DMS79 (cell line): ENCODE measurements at places on chromosomes 1 and 21.

DNA sequence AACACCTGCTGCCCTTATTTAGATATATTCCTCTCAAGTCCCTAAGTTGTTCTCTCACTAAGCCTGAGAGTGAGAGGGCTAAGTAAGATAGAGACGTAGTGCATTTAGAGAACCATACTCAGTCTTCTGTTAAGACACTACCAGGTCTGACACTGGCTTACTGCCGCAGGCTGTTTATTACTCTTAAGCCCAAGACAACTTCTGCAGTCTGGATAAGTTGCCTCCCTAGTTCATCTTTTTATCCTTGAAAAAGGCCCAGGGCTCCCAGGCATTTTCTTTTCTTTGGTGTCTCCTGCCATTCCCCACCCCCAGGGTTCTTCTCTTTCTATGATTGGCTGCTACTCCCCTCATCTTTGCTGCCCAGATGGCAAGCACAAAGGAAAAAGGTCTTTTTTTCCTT lies 38.7 kb downstream of the CACHD1 start:
- no peak for DNase-seq

GRCh38 chr1:231178970-231179369 lies 17.1 kb downstream of the TRIM67 start:
- no peak for DNase-seq

DNA sequence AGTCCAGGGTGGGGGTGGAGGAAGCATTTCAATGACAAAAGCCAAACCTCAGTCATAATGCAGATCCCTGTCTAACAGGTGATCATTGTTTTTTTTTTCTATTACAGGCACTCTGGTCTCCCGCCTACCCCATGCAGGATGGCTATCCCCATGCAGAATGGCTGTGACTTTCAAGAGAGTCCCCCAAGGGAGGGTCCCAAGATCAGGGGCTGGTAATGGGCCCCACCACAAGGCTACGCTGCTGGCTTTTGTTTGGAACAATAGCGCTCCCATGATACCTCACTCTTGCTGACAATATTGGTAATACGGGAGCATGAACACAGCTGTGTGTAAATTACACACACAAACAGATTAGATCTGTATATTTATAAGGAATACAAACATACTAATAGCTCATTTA lies 119.4 kb downstream of the SLC45A1 start:
- no peak for DNase-seq

DNA sequence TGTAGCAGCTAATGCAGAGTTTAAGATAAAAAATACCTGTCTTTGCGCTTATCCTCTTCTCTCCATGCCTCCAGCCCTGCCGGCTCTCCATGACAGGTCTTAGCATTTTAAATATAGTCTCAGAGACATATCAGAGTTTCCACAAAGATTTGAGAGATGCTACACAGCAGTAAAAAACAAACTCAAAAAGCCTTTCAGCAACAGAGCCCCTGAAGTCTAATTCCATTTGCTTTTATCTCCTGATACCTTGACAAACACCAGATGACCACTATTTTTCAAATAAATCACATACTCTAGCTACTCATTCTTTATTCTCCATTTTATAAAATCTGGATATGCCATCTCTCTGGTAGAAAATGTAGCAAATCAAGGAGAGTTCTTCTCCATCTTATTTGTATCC lies 79.5 kb upstream of the LRRC53 start:
- no peak for DNase-seq

DNA sequence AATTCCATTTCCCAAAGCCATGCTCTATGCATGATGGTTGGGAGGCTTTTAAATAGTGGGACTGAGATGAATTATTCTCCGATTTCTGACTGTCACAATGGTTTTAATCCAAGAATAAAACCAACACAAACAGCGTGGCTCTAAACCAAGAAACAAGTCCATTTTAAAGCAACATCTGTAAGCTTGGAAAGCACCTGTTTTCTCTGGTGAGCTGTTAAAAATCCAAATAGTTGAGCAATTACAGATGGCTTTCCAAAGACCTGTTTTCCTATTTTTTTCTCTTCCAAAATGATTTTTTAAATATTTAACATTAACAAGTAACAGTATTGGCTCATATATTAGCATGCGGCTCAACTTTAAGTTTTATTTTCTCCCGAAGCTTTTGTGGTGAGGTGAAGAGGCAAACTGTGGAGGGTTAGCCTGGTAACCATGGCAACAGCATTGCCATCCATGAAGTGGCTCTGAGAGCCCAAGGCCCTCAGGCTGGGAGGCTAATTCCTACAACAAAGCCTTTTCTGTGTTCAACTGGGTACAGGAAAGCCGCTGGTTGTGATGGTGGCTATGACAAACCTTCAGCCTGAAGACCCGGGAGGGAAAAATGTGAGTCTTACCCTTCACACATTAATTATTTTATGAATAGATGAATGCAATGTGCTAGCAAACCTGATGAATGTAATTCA lies 56.7 kb upstream of the B3GALT5 start:
- DNase-seq: peak; percentile 90

DNA sequence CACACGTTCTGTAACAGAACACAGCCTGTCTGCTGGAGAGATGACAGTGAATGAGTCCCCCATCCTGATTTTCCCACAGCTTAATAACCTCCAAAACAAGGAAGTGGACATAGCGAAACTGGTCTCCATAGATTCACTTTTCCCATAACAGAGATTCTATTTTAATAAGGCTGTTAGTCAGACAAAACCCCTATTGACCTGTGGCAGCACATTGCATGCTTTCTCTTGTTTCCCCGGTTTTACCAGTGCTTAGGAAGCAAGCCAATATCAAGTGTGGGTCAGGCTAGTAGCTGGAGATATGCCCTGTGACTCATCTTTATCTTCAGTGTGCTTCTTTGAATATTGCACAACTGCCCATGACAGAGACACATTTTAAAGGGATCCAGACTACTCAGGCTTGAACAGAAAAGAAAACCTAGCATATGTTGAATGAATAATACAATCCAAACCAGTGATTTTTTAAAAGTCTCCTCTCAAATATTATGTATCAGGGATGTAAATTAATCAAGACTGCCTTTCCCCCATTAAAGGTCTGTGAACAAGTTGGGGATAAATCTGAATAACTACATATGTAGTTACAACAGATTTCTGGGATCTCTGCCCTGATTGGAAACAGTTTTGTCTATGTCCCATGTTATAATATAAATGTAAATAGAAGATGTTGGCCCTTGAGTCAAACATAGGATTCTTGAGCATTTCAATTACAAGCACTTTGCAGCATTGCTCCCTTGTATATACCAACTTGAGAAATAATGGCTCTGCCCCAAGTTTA lies 11.9 kb upstream of the CLDN8 start:
- DNase-seq: no peak

DNA sequence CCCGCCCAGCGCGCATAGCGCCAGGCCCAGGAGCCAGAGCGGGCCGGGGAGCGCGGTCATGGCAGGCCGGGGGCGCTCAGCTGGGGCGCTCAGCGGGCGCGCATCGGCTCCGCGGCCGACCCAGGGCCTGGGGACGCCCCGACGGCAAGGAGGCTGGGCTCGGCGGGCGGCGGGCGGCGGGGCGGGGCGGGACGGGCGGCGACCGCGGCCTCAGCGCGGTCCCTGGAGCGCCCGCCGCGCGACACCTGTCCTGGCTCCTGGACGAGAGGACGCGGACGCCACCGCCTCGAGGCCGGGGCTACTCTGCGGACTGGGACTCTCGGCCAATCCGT lies 273 bp downstream of the BMP8B start:
- no peak for DNase-seq

DNA sequence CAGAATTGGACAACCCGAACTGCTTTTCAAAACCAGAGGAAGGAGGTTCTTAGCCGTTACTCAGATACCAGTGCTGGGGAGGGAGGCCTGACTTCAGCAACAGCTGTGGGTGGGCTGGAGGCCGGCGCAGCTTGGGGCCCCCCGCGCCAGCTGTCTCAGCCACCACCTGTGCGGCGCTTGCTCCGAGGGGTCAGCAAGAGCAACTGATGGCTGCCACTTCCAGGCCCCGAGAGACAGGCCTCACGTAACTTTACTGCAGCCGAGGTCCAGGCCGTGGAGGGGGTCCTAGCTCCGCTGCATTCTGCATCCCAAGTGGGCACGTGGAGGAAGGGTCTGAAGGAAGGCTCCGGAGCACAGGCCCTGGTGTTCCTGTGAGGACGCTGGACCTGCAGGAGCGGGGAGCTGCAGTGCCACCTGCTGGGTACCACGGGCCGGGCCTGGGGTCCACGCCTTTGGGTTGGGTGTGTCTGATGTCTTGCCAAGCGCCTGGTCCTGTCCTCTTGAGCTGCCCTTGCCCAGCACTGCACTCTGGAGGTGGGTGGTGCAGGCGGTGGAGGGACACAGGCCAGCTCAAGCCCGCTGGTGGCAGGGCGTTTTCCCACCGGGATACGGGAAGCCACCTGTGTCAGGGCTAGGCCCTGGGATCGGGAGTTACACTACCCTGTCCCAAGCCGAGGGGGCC lies 9.8 kb downstream of the THAP3 start:
- no peak for DNase-seq

GRCh38 chr1:214957330-214958137 lies 125.0 kb upstream of the KCNK2 start:
- DNase-seq: no peak

DNA sequence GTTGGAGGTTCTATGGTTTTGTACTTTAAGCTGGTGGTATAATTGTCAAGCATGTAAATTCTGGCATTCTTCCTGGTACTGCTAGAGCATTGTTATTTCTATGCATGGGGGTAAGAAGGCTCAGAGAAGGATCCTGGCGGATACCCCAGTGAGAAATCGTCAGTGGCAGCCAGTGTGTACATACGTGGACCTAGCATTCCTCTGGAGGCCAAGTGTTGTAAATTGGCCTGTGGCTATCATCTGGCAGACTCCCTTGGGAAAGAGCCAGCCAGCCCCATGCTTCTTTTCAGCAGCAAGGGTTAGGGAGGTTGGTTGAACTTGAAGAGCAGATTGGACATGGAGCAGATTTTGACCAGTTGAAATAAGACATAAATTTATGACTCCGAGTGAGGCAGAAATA lies 5.2 kb upstream of the AGO3 start:
- DNase-seq: no peak

DNA sequence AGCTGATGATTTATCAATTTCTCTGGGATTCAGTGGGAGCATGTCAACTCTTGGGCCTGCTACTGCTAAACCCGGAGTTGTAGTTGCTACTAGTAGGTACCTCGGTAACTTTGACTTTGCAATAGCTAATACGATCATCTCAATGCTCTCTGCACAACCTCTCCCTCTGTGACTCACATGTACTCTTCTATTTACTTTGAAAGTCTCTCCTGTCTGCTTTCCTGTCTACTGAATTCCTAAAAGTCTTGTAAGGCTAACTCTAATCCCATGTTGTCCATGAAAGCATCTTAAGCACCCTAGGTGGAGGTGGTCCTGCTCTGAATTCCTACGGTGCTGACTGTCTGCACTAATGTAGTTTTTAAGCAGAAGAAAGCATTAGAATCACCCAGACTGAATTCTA lies 29.3 kb downstream of the SLC9C2 start:
- no peak for DNase-seq
